ENCODE measurements at places on chromosomes 1 and 21. TPM values are rescaled to one million over a fixed set of nuclear protein-coding genes. Genes with fewer than 3 reads are reported as not detected.

GRCh38 chr1:77476475-77476874 is 194.7 kb downstream of the AK5 start:
- DNase-seq = no peak

DNA sequence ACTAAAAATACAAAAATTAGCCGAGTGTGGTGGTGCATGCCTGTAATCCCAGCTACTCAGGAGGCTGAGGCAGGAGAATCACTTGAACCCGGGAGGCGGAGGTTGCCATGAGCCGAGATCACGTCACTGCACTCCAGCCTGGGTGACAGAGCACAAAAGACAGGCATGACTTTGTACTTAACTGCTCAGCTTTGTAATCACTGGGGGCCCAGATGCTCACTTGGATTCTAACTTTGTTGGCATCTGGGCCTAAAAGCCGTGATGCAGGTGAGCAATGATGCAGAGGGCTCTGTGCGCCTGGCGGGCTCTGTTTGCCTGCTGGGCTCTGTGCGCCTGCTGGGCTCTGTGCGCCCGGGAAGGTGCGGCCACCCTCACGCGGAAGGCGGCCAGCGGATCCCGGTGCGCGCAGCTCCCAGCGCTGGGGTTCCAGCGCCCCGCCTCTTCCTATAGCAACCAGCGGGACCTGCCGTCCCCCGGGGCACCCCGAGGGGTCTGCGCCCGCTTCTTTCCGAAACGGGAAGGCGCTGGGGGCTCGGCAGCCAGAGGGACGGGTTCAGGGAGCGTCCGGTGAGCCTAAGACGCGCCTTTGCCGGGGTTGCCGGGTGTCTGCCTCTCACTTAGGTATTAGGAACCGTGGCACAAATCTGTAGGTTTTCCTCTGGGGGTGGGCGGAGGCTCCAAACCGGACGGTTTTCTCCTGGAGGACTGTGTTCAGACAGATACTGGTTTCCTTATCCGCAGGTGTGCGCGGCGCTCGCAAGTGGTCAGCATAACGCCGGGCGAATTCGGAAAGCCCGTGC is 31.7 kb downstream of the PRMT2 start:
- no peak for DNase-seq

GRCh38 chr1:199959033-199959774 is 68.3 kb upstream of the NR5A2 start:
- no peak for DNase-seq

TNFRSF8 gene
- 0.32 TPM for total RNA-seq

RHOU gene
- 0.79 TPM for total RNA-seq

All from pulmonary artery endothelial cell (primary cell).